Central memory CD8-positive, alpha-beta T cell (primary cell): ENCODE measurements at places on chromosomes 1 and 21.

- DNase-seq, result no peak
Observed at GRCh38 chr1:4786055-4786454, 131.6 kb downstream of the AJAP1 start.

- DNase-seq, result no peak
Observed at GRCh38 chr1:219712506-219712905, 99.6 kb upstream of the ZC3H11B start.

- DNase-seq, result no peak
Observed at GRCh38 chr1:182795563-182796228, 6.1 kb downstream of the NPL start.

GRCh38 chr1:190633488-190633887 is 155.8 kb upstream of the BRINP3 start:
- DNase-seq, result no peak
